ENCODE measurements at places on chromosomes 3 and 15.

- DNase-seq: no peak
Measured at GRCh38 chr3:129001101-129001805, at the start of gene EFCC1. Gene EFCC1, plus strand, starts transcription at chr3:129001304. Its CDS starts 325 bp downstream, at chr3:129001629.

DNA sequence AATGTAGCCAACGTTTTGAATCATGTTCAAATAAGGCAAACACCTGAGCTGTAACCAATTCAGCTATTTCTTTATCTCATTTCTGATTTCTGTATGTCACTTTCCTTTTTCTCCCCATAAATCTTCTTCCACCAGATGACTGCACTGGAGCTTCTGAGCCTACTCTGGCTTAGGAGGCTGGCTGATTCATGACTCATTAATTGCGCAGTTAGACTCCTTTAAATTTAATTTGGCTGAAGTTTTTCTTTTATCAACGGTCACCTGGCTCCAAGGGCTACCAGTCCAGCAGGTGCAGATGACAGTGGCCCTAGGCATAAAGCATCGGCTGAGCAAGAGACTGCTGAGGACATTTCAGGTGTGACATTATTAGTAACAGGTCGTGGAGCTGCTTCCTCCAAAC is 39.6 kb upstream of the ITGA11 start:
- DNase-seq: no peak

- DNase-seq: no peak
Measured at GRCh38 chr3:182212479-182213076, 500.9 kb downstream of the SOX2 start.

GRCh38 chr15:53586799-53587198 is 172.7 kb downstream of the WDR72 start:
- no peak for DNase-seq

GRCh38 chr15:99102332-99103235 is 2.3 kb upstream of the SYNM start:
- DNase-seq: no peak

DNA sequence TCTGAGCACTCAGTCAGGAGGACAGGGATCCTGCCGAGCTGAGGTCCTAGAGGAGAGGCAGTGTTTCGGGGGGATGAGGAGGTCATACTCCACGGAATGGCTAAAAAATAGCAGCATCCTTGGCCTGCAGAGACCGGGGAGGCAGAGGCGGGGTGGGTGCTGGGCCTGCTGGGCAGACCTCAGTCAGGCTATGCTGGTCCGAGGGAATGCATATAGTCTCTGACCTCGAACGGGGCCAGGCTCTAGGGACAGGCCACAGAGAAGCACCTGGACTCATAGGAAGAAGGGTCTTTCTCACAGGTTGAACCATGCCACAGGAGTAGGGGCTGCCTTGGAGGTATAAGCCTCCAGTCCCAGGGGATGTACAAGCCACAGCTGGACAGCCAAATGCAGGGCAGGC is 14.0 kb upstream of the SKIC8 start:
- no peak for DNase-seq

DNA sequence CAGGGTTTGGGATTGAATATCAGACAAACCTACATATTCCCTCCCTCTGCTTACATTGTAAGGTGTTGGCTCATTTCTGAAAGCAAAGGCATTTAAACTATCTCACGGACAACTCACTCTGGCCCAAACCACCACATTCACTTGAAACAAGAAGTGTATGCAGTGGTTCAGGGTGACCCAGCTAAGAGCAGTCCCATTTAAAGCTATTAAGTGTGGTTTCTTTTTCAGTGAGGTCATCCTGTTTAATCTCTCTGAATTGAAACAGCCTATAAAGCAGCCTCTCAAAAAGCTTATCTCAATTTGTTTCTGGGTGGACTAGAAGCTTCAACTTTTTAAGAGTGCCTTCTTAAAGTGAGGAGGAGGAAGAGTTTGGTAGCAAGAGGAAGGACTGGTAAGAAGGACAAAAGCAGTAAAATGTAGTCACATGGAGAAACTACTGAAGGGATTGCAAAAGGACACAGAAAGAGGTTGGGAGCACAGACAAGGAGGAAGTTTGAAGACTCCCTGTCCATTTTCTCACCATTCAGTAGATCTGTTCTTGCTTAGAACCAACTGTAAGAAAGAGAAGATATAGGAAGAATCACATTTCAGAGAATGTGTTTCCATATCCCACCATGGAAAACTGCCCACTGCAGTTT is 151.6 kb downstream of the TMCO5A start:
- no peak for DNase-seq

- DNase-seq: no peak
Measured at GRCh38 chr3:69403454-69403853, 17.6 kb upstream of the FRMD4B start.

DNA sequence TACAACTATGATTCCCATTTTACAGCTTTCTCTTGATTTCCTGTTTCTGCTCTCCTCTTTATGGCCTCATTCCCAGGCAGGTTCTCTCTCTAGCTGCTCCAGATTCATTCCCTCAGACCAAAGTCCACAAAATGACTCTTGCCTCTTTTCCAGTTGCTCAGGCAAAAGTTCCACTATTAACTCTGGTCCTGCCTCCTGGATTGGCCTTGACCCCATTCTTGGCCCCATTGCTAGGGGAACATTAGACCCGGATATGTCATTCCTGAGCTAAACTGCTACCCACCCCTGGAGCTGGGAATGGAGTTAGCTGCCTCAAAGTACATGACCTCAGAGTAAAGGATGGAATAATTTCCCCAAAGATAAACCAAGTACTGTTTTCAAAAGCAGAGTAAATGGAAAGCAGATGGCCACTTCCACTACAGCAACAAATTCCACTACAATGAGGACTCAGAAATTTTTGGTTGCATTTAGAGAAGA is 73.0 kb upstream of the GAP43 start:
- no peak for DNase-seq

Measured in stimulated activated naive CD4-positive, alpha-beta T cell treated with Interleukin-2 at 50 U/mL for 16 hours (primary cell).